NCI-H82 (cell line): ENCODE measurements at places on chromosomes 1 and 21.

DNA sequence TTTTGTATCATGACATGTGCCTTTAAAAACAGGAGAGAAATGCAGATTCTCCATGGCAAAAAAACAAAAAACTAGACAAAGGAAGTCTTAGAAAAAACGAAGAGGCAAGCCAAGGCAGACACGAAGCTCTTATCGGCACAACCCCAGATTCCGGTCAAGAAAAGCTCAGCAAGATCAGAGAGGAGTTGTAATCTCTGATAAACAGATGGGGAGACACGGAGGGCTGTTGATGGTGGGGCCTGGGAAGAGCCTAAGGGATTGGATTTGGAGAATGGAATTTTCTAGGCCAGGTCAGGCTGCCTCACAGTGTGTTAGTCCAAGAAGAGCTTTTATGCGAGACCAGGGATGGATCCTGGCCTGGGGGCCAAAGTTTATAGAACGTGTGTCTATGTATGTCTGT lies 96.2 kb upstream of the AKT3 start:
- DNase-seq, result peak; percentile 82

DNA sequence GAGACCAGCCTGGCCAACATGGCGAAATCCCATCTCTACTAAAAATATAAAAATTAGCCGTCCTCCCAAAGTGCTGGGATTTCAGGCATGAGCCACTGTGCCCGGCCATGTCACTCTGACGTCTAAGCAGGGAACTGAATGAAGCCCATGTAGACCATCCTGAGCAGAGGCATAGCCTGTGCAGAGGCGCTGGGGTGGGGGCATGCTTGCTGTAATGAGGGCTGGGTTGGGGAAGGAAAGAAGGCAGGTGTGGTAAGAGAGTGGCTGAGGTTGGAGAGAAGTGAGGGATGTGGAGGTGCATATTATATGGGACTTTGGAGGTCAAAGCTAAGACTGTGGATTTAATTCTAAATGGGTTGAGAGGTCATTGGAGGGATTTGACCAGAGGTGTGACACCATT lies 47.1 kb upstream of the SCMH1 start:
- no peak for DNase-seq

- no peak for DNase-seq
Observed at GRCh38 chr1:155202198-155202597, 5.5 kb downstream of the THBS3 start.

GRCh38 chr1:10979483-10979920 lies 33.0 kb upstream of the TARDBP start:
- DNase-seq, result no peak

DNA sequence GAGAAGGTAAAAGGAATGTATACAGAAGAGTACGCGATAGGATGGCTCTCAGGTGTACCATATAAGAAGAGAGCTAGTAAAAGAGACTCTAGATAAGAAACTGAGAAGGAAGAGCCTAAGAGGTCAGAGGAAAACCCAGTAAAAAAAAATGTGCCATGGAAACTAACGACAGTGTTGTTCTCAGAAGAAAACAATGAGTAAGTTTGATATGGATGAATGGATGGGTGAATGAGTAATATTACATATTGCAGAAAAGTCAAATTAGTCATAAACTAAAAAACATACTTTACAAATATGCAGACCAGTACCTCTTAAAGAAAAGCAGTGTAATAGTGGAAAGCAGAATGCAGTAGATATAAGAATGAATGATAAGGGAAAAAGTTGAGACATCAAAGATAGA lies 316.2 kb downstream of the HMCN1 start:
- DNase-seq, result no peak

- DNase-seq, result no peak
Observed at GRCh38 chr21:21373969-21374368, 375.8 kb downstream of the NCAM2 start.

- DNase-seq, result no peak
Observed at GRCh38 chr1:187249196-187249595, 420.4 kb downstream of the PLA2G4A start.

GRCh38 chr1:201552941-201553351 lies 14.0 kb downstream of the NAV1 start:
- no peak for DNase-seq

GRCh38 chr1:48931506-48932192 lies 155.0 kb upstream of the BEND5 start:
- DNase-seq, result no peak

DNA sequence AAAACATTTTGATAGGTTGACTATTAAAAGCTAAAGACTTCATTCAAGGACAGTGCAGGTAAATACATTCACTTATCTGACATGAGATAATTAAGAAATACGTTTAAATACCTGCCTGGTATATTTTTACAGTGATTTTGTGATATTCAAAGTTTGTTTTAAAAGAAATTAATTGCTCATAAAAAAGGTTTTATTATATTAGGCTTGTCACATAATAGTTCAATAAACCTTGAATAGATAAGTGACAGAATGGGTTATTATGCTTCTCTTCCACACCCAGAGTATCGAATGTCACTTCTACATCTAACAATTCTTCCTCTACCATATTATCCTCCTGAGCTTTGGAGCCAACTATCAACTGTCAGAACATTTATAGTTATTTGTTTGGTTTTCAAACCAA lies 60.0 kb downstream of the LTN1 start:
- DNase-seq, result no peak

DNA sequence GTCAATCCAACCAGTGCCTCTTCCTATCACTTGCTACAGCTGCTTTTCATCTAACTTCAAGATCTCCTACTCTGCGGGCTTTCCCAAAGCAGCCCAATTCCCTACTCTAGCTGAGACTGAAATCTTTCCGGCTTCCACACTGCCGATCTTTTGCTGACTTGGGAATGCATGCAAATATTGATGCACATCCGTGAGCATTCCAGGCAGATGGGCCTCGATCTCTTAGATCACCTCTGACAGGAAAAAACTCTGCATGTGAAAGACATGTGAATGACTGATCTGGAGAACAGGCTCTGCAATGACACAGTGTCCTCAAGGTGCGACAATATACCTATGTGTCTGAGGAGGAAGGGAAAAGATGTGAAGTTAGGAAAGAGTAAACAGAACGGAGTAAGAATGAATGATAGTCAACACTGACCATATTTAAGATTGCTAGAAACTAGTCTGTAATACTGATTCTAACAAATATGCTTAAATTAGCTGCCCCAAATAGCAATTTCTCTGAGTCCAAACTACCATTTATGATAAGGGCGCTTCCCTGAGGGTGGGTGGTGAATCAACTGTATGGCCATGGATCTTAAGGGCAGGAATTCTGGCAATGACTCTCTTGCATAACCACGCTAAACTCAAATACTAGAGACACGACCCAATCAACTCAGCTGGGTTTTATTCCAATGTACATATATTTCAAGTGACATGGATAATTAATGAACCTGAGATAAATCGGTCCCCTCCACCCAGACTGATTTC lies 8.4 kb downstream of the TAF5L start:
- DNase-seq, result no peak

DNA sequence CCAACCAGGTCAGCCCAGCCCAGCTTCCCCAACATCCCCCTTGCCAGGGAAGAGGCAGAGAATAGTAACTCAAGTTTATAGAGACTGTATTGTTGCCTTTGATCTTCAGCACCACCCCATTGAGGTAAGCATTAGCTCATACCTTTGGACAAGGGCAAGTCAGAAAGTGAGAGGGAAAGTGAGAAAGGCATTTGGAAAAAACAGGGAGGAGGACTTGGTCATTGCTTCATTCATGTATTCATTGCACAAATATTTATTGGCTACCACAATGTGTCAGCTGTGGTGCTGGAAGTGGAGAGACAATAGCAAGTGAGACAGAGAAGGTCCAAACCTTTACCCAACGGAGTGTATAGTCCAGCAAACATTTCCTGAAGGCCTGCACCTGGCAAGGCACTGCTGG lies 561.2 kb downstream of the KIF26B start:
- DNase-seq, result no peak

- peak; percentile 95 for DNase-seq
Observed at GRCh38 chr1:31216016-31216415, 23.7 kb downstream of the NKAIN1 start.

- DNase-seq, result no peak
Observed at GRCh38 chr1:115539061-115539460, 102.7 kb upstream of the VANGL1 start.

DNA sequence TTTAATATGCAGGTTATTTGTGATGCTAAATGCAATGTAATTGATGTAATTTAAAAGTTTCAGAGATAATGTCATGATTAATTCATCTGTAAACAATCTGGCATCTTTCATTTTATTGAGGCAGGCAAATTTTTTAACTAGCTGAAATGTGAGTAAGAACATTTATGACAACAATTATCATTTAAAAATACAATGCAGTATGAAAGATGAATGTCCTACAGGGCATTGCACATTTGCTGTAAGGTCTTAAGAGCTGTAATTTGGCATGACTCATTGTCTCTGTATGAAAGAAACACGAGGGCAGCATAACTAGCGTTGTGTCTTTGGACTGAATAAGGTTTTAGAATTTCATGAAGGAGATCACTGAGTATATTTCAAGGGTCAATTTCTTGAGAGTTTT lies 642.8 kb downstream of the PLA2G4A start:
- no peak for DNase-seq

DNA sequence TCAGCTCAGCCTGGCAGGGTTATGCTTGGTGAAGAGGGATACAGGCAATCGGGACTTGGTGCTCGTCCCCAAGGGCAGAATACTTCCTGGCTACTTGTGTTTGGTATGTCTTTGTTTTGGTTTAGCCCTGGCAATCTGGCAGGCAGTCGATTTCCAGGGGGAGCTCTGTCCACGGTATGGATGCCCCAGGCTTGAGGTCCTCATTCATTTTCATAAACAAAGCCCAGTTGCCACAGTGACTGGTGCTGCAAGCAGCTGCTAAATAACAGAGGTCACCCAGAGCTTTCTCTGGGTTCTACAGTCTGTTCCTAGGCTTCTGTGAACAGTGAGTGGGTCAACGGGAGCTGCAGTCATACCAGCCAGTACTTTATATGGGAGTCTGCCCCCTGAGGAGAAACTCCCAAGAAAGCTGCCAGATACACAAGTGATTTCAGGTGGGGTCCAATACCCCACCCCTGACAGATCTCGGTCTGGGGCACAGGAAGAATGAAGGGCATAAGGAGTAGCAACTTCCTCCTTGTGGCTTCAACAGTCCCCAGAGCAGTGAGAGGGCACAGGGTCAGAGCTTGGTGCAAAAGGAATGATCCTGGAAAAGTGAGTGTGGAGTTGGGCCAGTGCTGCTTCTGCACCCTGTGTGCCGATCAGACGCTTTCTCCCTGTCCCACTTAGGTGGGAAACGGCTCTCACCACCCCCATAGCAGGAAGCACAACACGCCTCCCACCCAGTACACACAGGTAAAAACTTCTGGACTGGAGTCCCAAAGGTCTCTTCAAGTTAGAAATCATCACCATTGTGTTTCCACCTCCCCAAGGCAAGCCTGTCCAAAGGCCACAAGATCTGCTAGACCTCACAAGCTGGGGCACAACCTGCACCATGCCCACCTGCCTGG lies 55.5 kb downstream of the TGFBR3 start:
- no peak for DNase-seq

GRCh38 chr21:40140675-40141074 lies 273.4 kb downstream of the PCP4 start:
- no peak for DNase-seq

GRCh38 chr1:167491586-167492461 lies 26.5 kb downstream of the CD247 start:
- DNase-seq, result peak; percentile 32

- no peak for DNase-seq
Observed at GRCh38 chr1:4830707-4831106, 176.3 kb downstream of the AJAP1 start.

DNA sequence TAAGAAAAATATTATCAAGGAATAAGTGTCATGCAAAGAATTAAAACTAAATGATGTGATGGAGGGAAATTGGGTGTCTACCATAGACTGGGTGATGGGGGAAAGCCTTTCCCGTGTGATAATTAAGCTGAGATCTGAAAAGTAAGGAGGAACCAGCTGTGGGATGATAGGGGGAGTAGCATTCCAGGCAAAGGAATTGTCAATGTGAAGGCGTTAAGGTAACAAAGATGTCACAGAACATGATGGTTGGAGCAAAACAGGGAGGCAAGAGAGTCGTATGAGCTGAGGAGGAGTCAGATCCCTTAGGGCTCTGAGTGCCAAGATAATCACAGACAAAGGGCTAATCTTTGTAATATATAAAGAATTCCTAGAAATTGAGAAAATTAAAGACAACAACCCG lies 170.1 kb downstream of the CDC7 start:
- DNase-seq, result no peak

DNA sequence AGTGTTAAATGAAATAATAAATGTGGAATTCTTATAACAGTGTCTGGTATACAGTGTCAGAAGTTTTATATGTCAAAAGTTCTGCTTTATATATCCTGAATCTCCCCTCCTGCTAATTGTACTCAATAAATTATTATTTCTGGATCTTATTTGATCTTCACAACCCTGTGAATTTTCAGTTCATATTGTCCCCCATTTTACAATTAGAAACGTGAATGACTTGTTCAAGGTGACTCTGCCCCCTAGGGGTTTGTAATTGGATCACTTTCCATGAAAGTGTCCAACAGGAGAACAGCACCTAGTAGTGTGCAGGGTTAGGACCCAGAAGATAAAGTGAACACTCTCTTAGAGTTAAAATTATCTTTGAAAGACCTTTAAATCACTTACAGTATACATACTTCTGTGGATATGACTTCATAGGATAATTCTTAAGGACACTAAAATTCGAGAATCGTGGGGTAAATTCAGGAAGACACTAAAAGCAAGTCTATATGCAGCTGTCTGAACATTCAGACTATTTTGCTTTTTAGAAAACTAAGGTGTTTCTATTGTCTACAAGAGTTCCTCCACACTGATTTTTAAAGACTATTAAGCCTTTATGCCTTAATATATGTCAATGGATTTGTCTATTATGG lies 4.5 kb upstream of the DDR2 start:
- DNase-seq, result peak; percentile 85

- DNase-seq, result no peak
Observed at GRCh38 chr21:30629200-30629599, 5.8 kb upstream of the KRTAP20-2 start.

GRCh38 chr1:34656731-34657130 lies 98.1 kb upstream of the GJB5 start:
- DNase-seq, result no peak

- no peak for DNase-seq
Observed at GRCh38 chr1:214342525-214342924, 61.6 kb downstream of the SMYD2 start.

DNA sequence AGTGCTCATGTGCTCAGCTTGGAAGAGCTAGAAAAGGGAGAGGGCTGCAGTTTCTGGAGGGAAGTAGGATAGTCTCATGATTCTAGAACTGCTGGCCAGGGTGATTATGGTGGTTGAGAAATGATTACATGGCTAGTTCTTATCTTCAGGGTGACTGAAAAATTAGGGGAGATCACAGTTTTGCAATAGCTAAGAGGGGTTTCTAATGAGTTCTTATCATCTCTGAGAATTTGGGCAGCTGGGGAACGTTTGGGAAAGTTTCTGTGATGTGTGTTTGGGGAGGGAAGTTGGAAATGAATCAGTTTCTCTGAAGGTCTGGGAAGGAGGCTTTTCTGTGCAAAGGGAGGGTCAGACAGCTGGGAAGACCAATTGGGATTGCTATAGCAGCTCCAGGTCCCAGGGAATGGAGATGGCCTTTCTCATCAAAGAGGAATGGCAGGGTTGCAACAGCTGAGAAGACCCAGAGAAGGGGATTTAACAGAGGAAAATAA lies 7.6 kb upstream of the RHOU start:
- no peak for DNase-seq
